ENCODE measurements at places on chromosomes 16 and 17.

- DNase-seq, result no peak
These were observed 9.5 kb downstream of the PROCA1 start for GRCh38 chr17:28702026-28702751.

DNA sequence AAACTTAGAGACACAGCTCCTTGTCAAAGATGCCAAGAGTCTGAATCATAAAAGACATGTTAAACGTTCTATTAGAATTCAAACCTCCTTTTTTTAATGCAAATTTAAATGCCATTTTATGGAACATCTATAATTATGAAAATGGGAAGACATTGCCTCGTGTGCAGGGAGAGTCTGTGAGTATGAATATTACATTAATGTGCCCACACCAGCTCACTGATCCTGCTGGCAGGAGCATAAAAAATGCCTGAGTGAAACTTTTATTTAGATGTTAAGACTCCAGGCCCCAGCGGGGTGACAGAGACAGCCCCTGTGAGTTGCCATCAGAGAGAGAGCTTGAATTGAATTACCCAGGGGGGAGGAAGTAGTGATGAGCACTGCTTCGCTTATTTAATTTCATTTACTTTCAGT lies 84.8 kb downstream of the SNX11 start:
- no peak for DNase-seq

- DNase-seq, result no peak
These were observed at the start of gene FSCN2 for GRCh38 chr17:81527591-81528383. Gene FSCN2, plus strand, starts transcription at chr17:81528377. Its CDS starts 155 bp downstream, at chr17:81528532.

DNA sequence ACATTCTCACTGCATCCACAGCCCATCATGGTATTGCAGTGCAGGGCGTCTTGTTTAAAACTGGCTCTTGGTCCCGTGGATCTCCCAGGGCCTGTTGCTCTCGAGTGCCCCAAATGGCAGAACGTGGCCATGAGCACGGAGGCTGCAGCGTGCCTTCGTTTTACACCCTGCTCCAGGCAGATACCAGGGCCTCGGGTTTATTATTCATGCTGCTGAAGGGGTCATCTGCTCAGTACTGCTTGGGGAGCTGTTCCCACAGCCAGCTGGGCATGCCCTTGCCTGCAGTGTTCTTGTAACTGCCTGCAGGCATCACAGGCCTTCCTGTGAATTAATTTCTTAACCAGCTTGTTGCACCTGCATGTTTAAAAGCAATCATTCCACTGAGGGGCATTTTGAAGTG lies 129.7 kb upstream of the CHMP6 start:
- peak; percentile 90 for DNase-seq

GRCh38 chr16:25176136-25176535 lies 40.6 kb upstream of the AQP8 start:
- no peak for DNase-seq

- no peak for DNase-seq
These were observed 25.0 kb downstream of the CCDC40 start for GRCh38 chr17:80061421-80061820.

DNA sequence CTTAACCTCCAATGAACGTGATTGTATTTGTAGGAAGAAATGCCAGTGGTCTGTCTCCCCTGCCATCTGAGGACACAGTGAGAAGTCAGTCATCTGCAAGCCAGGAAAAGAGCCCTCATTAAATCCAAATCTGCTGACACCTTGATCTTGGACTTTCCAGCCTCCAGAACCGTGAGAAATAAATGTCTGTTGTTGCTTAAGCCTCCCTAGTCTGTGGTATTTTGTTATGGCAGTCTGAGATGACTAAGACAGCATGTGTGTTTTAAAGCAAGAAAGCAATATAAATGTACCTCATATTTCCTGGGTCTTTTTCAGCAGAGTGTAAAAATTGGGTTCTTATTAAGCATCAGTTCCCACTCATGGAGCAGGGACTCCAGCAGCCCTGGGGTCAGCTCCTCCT lies 177.9 kb upstream of the NLRP1 start:
- no peak for DNase-seq

GRCh38 chr17:44693609-44694008 lies 4.0 kb upstream of the CCDC43 start:
- DNase-seq, result no peak

GRCh38 chr16:87706278-87707000 lies 59.3 kb downstream of the KLHDC4 start:
- no peak for DNase-seq

All from NCI-H1436 treated with DMSO at 0.1 percent for 48 hours (cell line).